ENCODE measurements at places on chromosomes 1 and 21.
A peak's percentile ranks its signal among the peaks of the same experiment; 100 is the strongest.

DNA sequence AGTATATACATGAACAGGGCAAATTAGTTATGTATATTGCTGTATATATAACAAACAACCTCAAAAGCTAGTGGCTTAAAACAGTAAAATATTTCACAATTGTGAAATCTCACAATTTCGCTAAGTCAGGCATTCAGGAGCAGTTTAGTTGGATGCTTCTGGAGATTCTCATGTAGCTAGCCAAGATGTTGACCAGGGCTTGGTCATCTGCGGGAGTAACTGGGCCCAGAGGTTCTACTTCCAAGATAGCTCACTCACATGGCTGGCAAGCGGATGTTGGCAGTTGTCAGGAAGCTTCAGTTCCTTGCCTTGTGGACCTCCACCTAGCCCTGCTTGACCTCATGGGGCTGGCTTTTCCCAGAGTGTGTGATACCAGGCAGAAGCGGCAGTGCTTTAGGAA is 95.6 kb downstream of the TTC3 start:
- no peak for DNase-seq

DNA sequence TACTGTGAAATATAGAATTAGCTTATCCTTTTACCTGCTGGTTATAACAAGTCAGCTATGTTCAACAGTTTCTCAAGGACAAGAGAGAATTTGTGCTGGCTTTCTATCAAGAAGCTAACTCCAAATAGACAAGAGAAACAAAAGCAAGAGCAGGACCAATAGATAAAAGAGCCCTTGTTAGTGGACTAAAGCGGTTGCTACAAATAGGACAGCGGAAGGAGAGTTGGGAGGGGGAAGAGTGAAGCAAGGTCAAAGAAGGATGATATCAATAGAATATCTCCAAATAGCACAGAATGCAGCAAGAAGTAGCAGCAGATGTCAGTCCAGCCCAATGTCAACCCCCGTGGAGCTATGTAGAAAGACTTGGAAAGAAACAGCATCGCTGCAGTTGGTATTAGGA is 53.0 kb upstream of the AKT3 start:
- DNase-seq: no peak

DNA sequence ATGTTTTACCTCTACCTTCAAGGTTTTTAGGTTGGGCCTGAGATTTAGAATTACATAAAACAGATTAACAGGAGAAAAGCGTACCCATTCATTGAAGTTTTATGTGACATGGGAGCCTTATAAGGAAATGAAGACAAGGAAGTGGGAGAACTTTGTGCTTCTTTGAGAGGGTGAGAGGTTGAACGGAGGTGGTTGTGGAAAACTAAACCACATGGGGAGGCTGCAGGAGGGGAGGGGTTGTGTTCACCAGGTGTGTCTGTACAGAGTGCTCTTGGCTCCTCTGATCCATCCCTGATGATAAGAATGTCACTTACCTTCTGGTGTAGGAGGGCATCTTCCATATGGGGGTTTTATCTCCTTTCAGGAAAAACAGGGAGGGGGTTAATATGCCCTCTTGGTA is 2.7 kb downstream of the SLX9 start:
- DNase-seq: no peak

- DNase-seq: no peak
These were observed 41.2 kb downstream of the SLC27A3 start for GRCh38 chr1:153816283-153816889.

DNA sequence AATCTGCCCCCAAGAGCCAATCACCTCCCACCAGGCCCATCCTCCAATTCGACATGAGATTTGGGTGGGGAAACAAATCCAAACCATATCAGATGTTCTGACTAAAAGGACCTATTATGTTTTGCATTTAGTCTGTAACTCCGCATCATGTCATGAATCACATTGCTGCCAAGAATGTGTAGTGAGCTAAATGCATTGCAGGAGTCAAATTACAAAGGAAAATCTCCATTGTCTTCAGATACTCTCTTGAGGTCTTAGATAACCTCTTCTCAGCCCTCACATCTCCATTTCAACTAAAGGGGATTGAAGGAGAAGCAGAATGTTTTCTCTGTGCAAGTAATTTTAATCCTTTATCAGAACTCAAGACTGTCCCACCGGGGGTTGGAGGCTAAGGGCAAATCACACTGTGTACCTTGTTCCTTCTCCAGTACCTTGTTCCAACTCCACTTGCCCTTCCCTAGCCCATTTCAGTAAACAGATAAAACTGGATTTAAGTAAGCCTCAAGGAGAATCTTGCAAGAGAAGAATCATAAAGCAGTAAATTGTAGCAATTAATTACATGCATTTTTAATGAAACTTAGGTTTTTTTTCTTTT is 34.1 kb downstream of the EXTL2 start:
- DNase-seq: no peak

- DNase-seq: no peak
These were observed 400.5 kb downstream of the PRDM2 start for GRCh38 chr1:14100444-14100843.

DNA sequence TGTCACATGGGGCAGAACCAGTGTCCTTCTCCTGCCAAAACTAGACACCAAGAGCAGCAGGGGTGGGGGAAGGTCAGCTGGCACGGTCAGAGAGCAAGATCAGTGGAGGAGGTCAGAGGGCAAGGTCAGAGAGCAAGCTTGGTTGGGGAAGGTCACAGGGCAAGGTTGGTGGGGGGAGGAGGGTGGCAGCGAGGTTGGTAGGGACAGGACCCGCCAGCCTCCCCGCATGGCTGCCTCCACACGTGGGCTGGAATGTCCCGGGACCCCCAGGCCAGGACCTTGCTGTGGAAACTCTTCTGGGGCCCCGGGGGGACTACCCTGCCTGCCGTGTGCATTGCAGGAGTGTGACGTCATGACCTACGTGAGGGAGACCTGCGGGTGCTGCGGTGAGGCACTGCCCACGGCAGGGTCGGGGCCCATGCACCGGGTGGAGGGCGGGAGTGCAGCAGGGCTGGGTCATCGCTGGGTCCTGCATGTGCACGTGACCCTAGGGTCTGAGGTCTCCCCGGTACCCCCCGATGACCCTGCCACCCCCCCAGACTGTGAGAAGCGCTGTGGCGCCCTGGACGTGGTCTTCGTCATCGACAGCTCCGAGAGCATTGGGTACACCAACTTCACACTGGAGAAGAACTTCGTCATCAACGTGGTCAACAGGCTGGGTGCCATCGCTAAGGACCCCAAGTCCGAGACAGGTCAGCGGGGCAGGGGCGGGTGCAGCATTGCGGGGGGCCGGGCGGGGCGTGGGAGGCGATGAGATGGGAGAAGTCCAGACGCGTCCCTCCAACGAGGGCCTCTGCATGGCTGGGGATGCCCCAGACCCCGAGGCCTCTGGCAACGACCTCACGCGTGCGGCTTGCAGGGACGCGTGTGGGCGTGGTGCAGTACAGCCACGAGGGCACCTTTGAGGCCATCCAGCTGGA is 27.3 kb downstream of the COL6A2 start:
- DNase-seq: no peak

DNA sequence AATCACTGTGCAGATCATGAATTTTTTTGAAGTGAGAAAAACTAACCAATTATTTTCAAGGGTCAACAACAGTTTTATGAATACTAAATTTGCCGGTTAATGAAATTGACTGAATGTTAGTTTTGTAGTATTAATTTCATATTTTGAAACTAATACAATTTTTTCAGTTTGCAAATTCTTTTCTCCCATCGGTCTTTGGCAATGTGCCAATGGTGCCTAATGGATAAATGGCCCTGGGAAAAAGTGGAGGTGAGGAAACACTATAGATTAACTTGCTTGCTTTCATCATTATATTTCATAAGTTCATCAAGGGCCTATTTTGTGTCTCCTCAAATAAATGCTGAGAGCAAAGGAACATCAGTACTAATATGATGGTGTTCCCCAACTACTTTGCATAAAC is 4.1 kb downstream of the C1orf141 start:
- no peak for DNase-seq

DNA sequence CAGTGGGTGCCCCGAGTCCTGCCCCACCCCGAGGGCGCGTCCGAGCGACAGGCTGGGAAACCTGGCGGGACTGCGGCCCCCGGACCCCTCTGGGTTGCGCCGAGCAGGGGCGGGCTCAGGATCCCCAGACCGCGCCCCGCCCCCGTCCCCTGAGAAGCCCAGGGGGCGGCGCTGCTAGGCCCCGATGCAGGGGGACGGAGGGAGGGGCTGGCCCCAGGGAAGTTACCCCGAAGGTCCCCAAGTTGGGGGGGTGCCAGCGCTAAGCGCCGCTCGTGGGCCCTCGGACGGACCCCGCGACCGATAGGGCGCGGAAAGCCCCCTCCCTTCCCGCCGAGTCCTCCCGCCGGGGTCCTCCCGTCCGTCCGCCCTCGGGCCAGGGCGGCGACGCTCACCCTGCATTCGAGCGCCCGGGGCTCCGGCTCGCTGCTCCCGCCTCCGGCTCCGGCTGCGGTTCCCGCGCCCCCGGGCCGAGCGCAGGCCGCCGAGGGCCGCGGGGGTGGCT is 414 bp downstream of the GPR153 start:
- DNase-seq: peak; percentile 12

- DNase-seq: no peak
These were observed 173.3 kb downstream of the RWDD3 start for GRCh38 chr1:95407131-95407885.

- no peak for DNase-seq
These were observed 63.0 kb downstream of the MEGF6 start for GRCh38 chr1:3548156-3548893.

- DNase-seq: peak; percentile 46
These were observed 330.9 kb downstream of the S1PR1 start for GRCh38 chr1:101567582-101568189.

GRCh38 chr1:43524804-43525203 is 5.9 kb upstream of the PTPRF start:
- no peak for DNase-seq

DNA sequence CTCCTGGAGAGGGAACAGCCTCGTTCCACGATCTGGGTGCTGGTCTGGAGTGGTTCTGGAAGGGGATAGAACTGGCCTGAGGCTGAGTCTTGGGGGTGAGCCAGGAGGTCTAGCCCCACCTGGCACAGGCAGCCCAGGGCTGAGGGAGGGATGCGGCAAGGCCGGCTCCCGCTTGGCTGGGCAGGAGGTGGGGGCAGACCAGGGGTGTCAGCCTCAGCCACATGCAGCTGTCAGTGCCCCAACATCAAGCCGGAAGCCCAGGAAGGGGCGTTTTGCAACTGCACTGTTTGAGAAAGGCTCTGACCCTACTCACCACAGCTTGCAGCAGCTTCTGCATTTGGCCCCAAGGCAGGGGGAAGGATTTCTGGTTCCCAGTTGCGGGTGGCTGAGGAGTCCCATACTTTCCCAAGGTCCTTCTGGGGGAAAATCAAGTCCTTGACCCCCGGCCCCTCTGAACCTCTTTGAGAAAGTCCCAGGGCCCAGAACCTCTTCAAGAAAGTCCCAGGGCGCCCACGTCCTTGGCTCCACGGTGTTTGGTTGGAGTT is 2.0 kb downstream of the EFHD2 start:
- DNase-seq: peak; percentile 69

DNA sequence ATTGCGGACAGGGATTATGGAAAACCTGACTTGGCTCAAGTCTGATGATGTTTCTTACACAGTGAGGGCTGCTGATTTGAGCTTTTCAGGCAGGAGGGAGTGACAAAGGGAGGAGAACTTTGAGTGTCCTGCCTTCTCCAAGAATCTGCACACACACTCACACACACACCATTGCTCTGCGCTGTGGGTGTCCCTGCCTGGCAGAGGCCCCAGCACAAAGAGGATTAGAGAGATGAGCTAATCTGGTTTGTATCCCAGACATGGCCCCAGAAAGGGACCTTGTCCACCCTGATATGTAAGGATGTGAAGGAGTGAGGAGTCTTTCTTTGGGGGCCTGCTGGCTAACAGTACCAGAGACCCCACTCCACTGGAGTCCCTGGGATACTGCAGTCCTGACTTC is 5.9 kb upstream of the WNT2B start:
- DNase-seq: no peak

- no peak for DNase-seq
These were observed 41.7 kb upstream of the CD2 start for GRCh38 chr1:116712510-116712909.

DNA sequence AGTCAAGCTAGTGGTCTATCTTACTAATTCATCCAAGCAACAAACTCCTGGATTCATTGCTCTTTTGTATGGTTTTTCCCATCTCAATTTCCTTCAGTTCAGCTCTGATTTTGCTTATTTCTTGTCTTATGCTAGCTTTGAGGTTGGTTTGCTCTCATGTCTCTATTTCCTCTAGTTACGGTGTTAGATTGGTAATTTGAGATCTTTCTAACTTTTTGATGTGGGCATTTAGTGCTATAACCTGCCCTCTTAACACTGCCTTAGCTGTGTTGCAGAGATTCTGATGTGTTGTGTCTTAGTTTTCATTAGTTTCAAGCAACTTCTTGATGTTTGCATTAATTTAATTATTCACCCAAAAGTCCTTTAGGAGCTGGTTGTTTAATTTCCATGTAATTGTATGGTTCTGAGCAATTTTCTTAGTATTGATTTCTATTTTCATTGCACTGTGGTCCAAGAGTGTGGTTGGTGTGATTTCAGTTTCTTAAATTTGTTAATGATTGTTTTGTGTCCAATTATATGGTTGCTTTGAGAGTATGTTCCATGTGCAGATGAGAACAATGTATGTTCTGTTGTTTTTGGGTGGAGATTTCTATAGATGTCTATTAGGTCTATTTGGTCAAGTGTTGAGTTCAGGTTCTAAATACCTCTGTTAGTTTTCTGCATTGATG is 154.6 kb downstream of the PLPPR5 start:
- peak; percentile 10 for DNase-seq

DNA sequence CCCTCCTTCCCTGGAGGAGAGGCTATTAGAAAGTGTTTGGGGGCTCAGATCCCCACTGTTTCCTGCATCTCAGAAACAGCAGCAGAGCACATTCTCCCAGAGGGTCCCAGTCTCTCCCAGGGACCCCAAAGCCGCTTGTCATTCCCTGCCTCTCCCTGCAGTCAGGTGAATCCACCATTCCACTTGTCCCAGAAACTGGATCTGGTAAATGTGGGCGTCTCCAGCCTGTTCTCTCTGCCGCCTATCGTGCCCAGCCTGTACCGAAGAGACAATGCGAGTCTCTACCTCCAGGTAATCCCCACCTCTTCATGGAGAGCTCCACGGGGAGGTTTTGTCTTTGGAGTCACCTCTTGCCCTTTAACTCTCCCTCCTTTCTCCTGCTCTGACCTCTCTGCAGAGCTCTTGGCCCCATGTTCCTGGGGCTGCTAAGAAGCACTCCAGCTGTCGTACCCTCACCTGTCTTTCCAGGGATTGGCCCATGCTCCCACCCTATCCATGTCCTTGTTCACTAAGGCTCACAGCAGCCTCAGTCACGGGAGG is 26.9 kb downstream of the INAVA start:
- DNase-seq: no peak

- no peak for DNase-seq
These were observed 63.5 kb upstream of the EDN2 start for GRCh38 chr1:41547781-41548560.

DNA sequence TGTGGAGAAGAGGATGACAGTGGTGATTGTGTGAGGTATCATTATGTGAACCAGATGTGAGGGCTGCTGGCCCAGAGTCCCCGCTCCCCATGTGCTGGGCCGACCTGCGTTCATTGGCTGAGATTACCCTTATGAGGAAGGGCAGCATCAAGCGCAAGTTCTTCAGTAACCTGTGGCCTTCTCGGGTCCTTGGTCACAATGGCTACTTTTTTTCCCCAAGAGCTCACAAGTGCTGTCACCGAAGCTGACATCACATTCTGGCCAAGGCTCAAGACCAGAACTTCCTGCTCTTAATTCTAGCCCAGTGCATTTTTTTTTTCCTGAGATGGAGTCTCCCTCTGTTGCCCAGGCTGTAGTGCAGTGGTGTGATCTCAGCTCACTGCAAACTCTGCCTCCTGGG is 262.9 kb downstream of the RHOU start:
- no peak for DNase-seq

GRCh38 chr1:209786146-209786545 is 1.8 kb upstream of the C1orf74 start:
- DNase-seq: no peak

Data from CD4-positive, alpha-beta T cell treated with Interleukin-21 for 1 hour (primary cell).